ENCODE measurements at places on chromosomes 2 and 18.
A peak's percentile ranks its signal among the peaks of the same experiment; 100 is the strongest.

DNA sequence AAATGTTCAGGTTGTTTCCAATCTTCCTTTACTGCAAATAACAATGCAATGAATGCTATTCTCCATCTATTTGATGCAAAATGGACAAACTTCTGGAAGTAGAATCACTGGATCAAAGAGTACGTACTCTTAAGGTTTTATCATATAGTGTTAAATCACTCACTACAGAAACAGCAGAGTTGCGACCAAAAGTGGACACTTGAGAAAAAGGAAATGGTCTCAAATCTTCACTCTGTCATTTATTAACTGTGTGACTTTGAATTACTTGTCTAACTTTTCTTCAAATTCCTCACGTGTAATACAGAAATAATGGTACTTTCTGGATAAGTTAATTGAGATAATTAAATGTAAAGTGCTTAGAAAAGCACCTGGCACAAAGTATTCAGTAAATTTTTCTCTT, 78.1 kb downstream of the CERKL start:
- no peaks in the 10 kb centered on the region for H3K4me1 ChIP-seq
- DNase-seq, result no peak
- no peaks in the 10 kb centered on the region for H3K36me3 ChIP-seq

DNA sequence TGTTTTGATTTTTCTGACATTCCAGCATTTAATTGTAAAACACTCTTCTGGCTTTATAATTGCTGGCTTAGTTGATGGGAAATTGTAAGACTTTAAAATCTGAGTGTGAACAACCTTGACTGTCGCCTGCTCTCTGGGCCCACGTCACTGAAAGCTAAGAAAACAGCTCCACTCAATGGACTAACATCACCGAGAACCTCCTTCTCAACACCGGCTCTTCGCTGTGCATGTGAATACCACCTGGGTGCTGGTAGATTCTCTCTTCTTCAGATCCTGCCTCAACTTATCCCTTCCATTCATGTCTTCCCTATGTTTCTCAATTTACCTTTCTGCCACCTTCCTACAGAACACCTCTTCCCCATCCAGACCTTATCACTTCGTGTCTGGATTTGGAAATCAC, 523.1 kb upstream of the ID2 start:
- no peaks in the 10 kb centered on the region for H3K4me1 ChIP-seq
- H3K36me3 ChIP-seq, result no peaks in the 10 kb centered on the region
- H3K27ac ChIP-seq, result no peak overlapping the region
- no peaks in the 10 kb centered on the region for H3K27me3 ChIP-seq
- H3K4me3 ChIP-seq, result no peak overlapping the region

DNA sequence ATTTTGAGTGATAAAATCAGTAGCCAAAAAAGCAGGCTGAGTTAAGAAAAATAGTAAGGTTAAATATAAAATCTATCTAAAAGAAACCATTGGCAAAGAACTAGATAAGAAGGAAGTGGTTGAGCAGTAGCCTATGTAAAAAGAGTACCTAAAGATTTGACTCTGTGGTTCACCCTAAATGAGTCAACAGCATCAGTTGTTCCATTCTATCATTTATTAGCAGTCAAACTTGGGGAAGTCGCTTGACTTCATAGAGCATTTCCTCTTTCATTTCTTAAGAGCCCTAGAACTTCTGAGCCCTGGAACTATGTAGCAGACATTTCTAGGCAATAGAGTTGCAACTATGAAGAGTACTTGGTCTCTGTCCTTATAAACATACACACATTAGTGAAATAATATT, 381.7 kb downstream of the NUP35 start:
- no peaks in the 10 kb centered on the region for H3K27me3 ChIP-seq
- no peak overlapping the region for H3K4me3 ChIP-seq
- H3K27ac ChIP-seq, result no peak overlapping the region
- H3K36me3 ChIP-seq, result no peaks in the 10 kb centered on the region

- peaks cover 30% of the 10 kb centered on the region for H3K4me1 ChIP-seq
- H3K4me3 ChIP-seq, result peak overlapping the region; percentile 16
- H3K27me3 ChIP-seq, result no peaks in the 10 kb centered on the region
These were observed 6.0 kb downstream of the IRS1 start for GRCh38 chr2:226793646-226794045.

- H3K36me3 ChIP-seq, result no peaks in the 10 kb centered on the region
- H3K4me1 ChIP-seq, result no peaks in the 10 kb centered on the region
- no peak overlapping the region for H3K27ac ChIP-seq
- no peak overlapping the region for H3K4me3 ChIP-seq
- H3K27me3 ChIP-seq, result no peaks in the 10 kb centered on the region
These were observed 295.7 kb downstream of the LRP1B start for GRCh38 chr2:141835103-141835502.

- H3K27ac ChIP-seq, result no peak overlapping the region
- H3K4me1 ChIP-seq, result no peaks in the 10 kb centered on the region
- no peaks in the 10 kb centered on the region for H3K36me3 ChIP-seq
- H3K27me3 ChIP-seq, result no peaks in the 10 kb centered on the region
- no peak for DNase-seq
These were observed 68.6 kb downstream of the CCDC138 start for GRCh38 chr2:108855194-108855593.
